Mucosa of descending colon (tissue), 3 donors: ENCODE measurements at places on chromosomes 13 and 19. TPM values are rescaled to one million over a fixed set of nuclear protein-coding genes. Genes with fewer than 3 reads are reported as not detected.

Gene CATSPERD
- not detected for total RNA-seq

Gene PNMA8B
- total RNA-seq: 0.36 TPM

Gene ZNF790
- 4.9 TPM for total RNA-seq

Gene TMEM190
- total RNA-seq: not detected

Gene SLC25A41
- total RNA-seq: 0.32 TPM

Gene LMTK3
- 1.3 TPM for total RNA-seq

Gene WTIP
- 3.2 TPM for total RNA-seq

Gene GPR183
- total RNA-seq: 15.3 TPM

Gene ACER1
- total RNA-seq: not detected

Gene CCL25
- total RNA-seq: not detected

Gene FSD1
- total RNA-seq: 2.0 TPM

Gene FAM83E
- 97.8 TPM for total RNA-seq

Gene PSG3
- not detected for total RNA-seq

Gene LAIR2
- not detected for total RNA-seq

Gene ZNF569
- 1.8 TPM for total RNA-seq
